Kidney capillary endothelial cell (primary cell): ENCODE measurements at places on chromosomes 5 and 9.

GRCh38 chr5:149257131-149257530 is 14.5 kb upstream of the AFAP1L1 start:
- DNase-seq = no peak

DNA sequence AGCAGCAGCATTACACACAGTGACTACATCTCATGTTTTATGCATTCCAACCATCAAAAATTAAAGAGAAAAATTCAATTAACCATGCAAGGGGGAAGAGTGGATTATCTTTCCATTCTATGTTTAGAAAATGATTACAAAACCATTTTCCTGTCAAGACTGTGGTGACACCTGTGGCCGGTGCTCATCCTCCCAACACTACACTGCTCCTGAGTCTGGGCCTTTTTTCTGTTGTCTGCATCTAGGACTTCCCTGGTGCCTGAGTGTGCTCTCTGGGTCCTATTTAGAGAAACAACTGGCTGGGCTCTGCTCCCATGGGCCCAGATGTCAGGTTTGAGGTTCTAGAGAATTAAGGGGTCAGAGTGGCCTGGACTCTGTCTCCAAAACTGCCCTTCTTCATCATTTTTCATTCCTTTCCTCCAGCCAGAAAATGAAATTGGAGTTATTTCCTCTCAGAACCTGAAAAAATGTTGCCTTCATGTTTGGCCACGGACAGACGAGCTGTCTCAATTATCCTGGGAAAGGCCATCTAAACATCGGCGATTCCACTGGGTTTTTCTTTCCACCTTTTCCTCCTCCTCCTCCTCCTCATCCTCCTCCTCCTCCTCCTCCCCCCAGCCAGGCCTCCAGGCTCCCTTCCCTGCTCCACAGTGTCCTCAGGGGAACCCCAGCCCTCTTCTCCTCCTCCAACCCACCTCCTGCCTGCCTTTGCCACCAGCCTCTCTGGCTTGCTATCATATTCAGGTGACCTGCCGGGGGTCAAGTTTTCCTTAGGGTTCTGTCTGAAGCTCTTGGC is 11.4 kb upstream of the ARSI start:
- DNase-seq = no peak

DNA sequence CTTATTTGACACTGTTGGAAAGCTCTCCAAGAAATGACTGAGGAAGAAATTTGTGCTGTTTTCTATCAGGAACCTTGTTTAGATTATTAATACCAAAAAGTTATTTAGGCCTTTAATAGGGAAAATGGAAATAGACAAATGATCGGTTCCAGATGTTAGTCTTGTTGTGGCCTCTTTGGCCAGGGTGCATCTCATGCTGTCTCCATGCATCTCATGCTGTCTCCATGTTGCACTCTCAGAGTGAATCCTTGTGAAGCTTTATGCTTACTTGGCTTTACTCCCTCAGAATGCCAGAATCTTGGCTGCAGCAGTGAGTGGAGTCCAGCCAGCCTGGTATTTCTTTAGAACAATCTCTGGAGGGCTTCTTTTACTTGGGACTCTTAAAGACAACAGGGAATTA is 185.5 kb downstream of the ARHGAP26 start:
- no peak for DNase-seq

GRCh38 chr9:80233906-80234305 is 662.1 kb downstream of the TLE4 start:
- no peak for DNase-seq

- no peak for DNase-seq
Measured at GRCh38 chr5:84281383-84281782, 103.3 kb downstream of the EDIL3 start.

- DNase-seq = no peak
Measured at GRCh38 chr5:144100702-144101101, 69.8 kb downstream of the YIPF5 start.

DNA sequence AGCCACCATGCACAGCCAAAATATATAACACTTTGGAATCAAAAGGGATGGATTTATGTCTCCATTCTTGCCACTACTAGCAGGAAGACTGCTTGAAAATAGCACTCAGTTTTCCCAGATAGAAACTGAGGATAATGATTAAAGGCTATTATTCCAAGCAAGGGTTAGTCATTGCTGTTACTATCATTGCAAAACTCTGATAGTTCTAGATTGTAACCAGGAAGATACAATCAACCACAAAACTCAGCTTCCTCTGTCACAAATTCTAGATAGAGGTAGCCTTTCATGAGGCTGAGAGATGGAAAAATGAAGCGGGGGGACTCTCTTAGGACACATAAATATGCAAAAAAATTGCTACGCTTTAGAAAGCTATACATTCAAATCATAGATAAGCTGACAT is 3.1 kb downstream of the ANXA1 start:
- DNase-seq = no peak

DNA sequence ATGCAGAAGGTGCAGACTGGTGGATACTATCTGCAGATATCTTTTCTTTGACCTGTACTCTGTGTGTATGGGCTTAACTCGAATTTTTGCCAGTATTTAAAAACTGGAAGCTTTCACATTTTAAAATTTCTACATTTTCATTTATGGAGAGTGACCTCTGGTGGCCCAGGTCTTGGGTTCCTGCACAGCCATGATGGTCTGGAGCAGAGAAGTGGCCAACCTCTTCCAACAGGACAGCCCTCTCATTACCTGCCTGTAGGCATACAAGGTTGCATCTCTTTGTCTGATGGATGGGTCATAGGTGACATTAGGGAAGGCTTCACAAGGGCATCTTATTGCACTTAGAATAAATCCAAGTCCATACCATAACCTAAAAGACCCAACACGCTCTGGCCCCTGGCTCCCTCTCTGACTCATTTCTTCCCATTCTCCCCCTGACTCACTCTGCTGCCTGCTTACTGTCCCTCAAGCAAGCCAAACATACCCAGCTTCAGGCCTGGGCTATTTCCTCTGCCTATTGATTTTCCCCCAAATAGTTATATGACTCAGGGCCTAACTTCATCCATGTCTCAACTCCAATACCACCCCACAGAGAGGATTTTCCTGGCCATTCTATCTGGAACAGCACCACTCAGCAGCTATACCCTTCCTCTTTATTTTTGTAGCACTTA is 113.3 kb upstream of the SLC1A3 start:
- DNase-seq = peak; percentile 30

DNA sequence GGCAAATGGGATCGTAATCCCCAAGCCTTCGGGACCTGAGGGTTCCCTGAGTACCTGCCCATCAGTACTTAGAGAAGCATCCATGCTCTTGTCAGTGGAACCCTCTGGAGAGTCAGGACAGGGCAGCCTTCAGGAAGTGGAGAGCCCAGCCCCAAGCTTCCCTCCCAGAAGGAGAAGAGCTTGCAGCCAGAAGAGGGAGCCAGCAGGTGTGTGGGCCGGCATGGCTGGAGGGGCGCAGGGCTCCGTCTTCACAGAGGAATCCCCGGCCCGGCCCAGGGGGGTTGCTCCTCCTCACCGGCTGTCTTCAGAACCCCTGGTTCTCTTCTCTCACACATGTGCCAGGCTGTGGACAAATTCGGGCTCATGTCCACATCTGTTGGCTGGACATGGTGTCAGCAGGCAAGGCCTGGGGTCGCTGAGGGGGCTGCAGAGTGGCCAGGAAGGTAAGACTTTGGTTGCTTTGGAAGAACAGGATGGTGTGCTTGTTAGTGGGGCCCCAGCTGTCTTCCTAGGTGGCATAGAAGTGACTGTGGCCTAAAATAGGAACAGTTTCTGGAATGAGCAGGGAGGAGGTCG is 58.9 kb upstream of the RXRA start:
- DNase-seq = no peak

DNA sequence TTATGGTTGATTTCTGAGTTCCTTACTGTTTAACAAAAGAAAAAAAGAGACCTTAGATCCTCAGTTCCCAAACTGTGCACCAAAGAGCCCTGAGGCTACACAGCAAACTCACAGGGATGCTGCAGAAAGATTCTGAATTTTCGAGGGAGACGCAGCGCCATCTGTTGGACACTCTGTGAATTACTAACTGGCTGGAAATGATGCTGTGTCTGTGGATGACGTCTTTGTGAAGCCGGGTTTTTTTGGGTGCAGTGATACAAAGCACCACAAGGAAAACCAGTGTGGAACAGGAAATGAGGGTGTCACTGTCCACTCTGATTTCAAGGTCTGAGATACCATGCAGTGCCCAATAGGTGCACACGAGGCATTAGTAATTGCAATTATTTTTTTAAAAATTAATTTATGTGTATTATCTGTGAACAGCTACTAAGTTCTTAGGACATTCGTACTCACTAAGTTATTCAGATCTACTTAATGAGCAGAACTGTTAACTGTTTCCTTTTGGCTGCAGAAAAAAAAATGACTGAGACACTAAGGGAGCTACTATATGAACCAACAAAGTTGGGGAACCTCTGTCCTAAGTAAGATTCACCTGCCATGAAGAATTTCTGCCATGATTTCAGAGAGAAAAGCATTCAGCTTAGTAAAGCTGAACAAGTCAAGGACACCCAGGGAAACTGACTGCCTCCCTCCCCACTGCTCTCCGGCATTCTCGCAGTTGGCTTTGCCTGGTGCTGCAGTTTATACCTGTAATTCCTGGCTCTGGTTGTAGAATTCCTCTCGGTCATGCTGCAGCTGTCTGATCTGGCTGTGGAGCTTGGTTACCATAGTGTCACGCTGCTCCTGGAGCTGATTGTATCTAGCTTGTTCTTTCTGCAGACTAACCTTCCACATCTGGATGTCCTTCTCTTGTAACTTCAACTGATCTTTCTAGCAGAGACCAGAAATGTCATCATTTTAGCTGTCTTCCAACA is 23.4 kb downstream of the SPACA9 start:
- peak; percentile 93 for DNase-seq

GRCh38 chr9:130183133-130183762 is 11.0 kb downstream of the NCS1 start:
- no peak for DNase-seq

- no peak for DNase-seq
Measured at GRCh38 chr5:98570661-98571191, 202.7 kb upstream of the RGMB start.

- DNase-seq = no peak
Measured at GRCh38 chr5:78858364-78858763, 126.7 kb downstream of the ARSB start.

DNA sequence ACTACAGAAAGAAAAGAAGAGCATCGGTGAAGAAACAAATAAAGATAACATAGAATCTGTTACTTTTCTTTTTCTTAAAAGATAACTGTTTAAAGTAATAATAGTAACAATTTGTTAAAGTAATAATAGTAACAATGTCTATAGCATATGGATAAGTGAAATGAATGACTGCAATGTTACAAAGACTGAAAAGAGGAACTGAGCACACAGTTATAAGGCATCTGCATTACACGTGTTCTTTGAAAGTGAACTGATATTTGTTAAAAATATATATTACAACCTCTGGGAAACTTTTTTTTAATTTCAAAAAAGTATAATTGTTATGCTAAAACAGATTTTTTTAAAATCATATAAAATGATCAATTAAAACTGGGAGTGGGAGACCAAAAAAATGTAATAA is 88.4 kb upstream of the FST start:
- no peak for DNase-seq

- no peak for DNase-seq
Measured at GRCh38 chr5:31645420-31646081, 6.6 kb downstream of the PDZD2 start.

DNA sequence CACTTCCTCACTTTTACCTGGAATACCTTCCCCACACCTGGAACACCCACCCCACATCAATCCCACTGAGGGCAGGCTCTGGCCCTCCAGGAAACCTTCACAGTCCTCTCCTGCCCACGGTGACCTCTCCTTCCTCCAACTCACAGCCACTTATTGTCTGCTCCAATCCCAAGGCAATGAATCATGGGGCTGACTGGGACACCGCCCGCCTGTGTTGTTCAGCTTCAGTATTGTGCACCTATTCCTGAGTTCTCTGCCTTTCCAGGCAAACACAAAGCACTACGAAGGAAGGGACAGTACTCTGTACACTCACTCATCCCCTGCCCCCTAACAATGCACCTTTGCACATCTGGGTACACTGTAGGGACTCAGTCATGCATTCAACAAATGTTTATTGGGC is 7.3 kb downstream of the PCDH1 start:
- DNase-seq = peak; percentile 55

DNA sequence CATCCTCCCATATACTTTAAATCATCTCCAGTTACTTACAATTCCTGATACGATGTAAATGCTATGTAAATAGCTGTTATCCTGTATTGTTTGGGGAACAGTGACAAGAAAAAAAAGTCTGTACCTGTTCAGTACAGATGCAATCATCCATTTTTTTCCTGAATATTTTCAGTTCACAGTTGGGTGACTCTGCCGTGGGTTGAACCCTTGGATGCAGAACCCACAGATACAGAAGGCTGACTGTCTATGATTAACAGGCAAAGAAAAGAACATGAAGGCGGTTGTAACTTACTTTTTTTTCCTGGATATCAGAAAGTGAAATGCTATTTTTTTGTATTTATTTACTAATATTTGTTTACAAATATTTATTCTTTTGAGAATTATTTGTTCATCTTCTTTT is 33.2 kb downstream of the DAP start:
- no peak for DNase-seq

GRCh38 chr9:135135171-135135928 is 47.9 kb downstream of the OLFM1 start:
- DNase-seq = no peak

- no peak for DNase-seq
Measured at GRCh38 chr5:127585661-127586060, 63.2 kb upstream of the CTXN3 start.

GRCh38 chr5:170552621-170553115 is 48.8 kb downstream of the KCNIP1 start:
- DNase-seq = peak; percentile 0

- DNase-seq = peak; percentile 27
Measured at GRCh38 chr9:134620751-134621557, 20.6 kb upstream of the COL5A1 start.

GRCh38 chr9:108722396-108722795 is 133.4 kb downstream of the ACTL7B start:
- DNase-seq = no peak

- no peak for DNase-seq
Measured at GRCh38 chr9:92189782-92190535, 74.7 kb upstream of the SPTLC1 start.

DNA sequence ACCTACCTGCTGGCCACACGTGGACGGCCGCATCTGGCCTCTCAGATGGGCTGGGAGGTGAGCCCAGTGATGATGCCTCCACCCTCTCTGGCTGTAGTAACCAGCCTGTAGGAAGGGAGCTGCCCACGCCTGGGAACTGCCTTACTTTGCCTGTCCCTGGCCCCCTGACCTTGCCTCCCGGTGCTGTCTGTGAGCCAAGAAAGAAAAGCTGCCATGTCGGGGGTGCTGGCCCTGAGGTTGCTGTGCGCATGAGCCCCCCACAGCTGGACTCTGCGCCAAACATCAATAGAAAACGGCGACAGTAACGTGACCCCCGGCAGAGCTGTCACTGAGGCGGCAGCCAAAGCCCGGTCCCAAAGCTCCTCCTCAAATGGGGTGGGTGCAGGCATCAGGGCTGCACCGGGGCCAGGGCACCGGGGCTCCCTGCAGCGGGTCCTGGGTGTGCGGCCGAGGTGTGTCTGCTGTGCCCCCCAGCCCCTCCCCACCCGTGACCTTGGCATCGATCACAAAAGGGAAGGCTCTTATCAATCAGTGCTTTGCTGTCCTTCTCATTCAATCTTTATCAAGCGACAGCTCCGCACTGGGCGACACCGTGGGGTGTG is 15.3 kb upstream of the SLC9A3 start:
- DNase-seq = no peak

- no peak for DNase-seq
Measured at GRCh38 chr5:125236007-125236406, 489.6 kb upstream of the ZNF608 start.

- peak; percentile 89 for DNase-seq
Measured at GRCh38 chr5:58666598-58667581, 84.0 kb downstream of the RAB3C start.

GRCh38 chr9:129547063-129547462 is 73.8 kb downstream of the C9orf50 start:
- no peak for DNase-seq
